Cortex of kidney (tissue), 1 donor: ENCODE measurements at places on chromosomes 4 and X.

GRCh38 chrX:38754102-38754790 lies 47.0 kb upstream of the MID1IP1 start:
- no peak for DNase-seq

DNA sequence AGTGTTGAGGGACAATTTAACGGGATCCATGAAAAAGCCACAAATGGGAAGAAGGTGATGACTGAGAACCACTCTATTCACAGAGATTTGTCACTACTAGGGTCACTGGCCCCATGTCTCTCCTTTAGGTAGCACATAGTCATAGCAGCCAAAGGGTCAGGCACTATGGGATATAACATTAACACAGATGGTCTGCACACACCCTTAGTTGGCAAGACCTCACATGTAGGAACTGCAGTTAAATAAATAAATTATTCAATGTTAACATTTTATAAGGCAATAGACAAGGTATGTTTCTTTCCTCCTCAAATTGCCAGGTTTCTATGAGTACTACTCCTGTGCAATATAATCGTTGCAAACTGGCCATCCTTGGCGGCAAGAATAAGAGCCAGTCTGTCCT lies 10.9 kb downstream of the RASGEF1B start:
- DNase-seq = no peak

- no peak for DNase-seq
Measured at GRCh38 chrX:134932528-134933217, 58.1 kb upstream of the SMIM10 start.

- DNase-seq = no peak
Measured at GRCh38 chr4:153579872-153580271, 104.2 kb upstream of the TLR2 start.

DNA sequence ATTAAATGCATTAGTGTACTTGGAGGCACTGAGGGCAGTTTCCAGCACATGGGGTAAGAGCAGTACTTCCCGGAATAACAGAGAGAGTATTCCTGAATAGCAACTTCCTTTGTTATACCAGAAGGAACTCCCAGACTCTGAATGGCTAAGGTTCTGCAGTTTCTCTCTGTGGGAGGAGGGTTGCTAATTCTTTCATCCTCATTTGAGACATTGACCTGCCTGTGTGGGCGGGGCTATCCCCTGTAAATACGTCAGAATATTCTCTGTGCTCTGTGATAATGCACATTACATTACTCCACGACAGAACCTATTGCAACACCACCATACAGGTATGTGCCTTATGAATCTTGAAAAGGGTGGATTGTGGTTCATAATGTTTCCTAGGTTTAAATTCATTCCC lies 52.7 kb downstream of the SPINK2 start:
- no peak for DNase-seq

DNA sequence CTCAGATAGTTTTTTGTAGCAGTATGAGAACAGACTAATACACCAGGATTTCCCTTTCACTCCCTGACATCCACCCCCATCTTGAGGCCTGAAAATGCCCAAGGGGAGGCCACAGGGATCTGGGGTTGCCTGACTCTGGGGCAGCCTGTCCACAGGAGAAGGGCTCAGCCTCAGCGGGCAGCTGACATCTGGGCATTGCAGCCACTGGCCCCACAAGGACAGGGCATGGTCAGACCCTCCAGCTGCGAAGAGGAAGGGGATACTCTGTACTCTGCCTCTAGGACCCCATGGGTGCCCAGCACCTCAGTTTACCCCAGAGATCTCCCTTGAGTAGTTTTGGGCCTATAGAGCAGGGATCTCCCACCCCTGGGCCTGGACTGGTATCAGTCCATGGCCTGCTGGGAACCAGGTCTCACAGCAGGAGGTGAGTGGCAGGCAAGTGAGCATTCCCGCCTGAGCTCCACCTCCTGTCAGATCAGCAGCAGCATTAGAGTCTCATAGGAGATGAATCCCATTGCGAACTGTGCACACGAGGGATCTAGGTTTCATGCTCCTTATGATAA lies 138.9 kb downstream of the HMX1 start:
- DNase-seq = no peak

DNA sequence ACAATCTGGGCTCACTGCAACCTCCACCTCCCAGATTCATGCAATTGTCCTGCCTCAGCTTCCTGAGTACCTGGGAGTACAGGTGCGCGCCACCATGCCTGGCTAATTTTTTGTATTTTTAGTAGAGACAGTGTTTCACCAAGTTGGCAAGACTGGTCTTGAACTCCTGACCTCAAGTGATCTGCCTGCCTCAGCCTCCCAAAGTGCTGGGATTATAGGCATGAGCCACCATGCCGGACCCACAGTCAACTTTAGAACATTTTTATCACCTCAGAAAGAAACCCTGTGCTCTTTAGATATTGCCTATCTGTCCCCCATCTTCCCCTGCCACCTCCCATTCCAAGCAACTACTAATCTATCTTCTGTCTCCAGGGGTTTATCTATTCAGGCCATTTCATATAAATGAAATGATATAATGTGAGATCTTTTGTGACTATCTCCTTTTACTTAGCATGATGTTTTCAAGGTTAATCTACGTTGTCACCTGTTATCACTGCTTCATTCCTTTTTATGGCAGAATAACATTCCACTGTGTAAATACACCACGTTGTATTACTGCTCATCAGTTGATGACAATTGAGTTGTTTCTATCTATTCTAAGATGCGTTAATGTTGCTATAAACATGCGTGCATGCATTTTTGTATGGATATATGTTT lies 44.3 kb upstream of the GALNT7 start:
- no peak for DNase-seq

GRCh38 chr4:6390356-6390755 lies 82.1 kb downstream of the PPP2R2C start:
- no peak for DNase-seq

DNA sequence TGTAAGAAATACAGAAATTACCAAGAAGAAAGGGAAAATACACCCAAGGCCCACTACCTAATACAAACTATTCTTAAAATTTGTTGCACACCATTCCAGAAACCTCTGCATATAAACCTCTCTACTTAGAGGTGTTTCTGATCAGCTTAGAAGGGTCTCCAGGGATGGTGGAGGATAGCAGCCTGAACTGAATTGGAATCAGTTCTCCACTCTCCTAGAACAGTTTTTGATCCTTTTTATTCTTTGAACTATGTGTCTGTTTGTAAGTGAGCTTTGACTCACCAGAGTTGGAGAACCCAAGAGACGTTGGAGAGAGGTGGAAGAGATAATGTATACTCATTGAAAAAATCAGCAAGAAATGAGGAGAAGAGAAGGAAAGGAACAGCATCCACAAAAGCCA lies 96.6 kb upstream of the OTUD4 start:
- no peak for DNase-seq

DNA sequence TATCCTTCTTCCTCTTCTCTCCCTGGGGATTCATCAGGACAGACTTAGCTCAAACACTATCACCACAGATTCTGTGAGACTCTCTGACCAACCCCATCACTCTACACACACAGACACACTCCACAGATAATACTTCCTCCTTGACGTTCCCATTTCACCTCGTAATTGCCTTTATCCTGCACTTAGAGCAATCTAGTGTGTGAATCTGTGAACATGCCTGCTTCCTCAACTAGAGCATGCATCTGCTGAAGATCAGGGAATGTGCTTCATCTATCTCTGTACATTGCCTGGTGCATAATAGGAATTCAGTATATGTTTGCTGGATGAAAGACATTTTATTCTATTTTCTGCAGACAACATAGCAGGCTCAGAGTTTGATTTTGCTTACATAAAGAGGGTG lies 25.1 kb upstream of the HS6ST2 start:
- DNase-seq = no peak

DNA sequence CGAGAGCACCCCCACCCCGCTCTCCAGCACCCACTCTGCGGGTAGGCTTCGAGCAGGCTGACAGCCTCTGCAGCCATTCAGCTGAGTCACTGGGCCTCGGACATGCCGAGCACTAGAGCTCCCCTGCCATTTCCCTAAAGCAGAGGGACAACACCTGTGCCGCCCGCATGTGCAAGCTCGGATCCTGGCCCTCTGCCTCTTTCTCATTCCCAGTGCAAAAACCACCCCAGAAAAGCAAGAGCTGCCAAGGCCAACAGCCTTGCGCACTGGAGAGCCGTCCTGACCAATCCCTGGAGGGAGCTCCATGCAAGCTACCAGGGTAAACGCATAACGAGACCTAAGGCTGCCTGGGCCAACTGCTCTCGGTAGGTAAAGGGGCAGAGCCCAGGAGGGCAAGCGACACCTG lies 5.3 kb downstream of the HCFC1 start:
- no peak for DNase-seq

DNA sequence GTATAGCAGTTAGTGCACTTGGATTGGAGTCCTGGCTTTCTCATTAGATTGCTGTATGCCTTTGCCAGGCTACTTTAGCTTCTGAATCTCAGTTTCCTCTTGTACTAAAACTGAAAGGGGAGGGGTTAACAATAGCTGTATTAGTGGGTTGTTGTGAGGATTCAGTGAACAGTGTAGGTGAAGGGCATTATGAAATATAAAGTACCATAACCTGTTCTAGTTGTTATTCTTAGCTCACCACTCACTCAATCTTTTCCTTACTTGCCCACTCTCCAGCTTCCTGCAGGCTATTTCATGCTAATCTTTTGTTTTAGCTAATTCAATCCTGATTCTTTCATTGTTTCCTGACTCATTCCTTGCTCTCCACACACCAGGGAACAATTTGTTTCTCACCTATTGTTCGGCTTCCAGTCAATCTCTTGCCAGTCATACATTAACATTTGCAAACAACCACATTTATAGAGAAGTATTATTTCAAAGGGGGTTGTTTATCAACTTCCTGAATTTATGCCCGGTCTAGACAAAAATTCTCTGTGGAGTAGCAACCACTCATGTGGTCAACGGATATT lies 50.6 kb upstream of the EDA start:
- no peak for DNase-seq

DNA sequence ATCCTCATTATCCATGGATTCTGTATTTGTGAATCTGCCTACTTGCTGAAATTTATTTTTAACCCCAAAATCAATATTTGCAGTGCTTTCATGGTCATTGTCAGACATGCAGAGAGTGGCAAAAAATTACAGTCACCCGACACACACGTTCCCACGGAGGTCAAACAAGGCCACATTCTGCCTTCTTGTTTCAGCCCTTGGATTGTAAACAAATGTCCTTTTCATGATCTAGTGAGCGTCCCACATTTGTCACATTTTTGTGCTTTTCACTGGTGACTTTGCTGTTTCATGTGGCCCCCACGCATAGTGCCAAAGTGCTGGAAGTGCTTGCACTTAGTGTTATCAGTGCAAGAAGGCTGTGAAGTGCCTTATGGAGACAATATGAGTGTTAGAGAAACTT lies 45.0 kb downstream of the SOD3 start:
- no peak for DNase-seq

- no peak for DNase-seq
Measured at GRCh38 chr4:102825261-102826091, 1.9 kb downstream of the UBE2D3 start.

DNA sequence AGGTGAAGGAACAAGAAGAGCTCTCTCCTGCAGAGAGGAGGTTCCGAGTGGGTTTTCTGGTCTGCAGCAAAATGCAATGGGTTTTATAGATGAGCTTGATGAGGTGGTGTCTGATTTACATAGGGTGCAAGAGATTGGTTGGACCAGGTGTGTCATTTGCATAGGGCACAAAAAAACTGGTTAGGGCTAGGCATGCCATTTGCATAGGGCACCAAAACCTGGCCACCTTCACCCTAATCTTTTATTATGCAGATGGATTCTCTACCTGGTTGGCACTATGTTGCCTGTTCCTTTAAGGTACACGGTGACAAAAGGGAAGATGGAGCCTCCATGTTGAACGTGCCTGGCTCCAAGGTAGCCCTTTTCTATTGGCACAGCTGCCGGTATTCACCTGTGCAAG lies 94.5 kb upstream of the PRKX start:
- no peak for DNase-seq

DNA sequence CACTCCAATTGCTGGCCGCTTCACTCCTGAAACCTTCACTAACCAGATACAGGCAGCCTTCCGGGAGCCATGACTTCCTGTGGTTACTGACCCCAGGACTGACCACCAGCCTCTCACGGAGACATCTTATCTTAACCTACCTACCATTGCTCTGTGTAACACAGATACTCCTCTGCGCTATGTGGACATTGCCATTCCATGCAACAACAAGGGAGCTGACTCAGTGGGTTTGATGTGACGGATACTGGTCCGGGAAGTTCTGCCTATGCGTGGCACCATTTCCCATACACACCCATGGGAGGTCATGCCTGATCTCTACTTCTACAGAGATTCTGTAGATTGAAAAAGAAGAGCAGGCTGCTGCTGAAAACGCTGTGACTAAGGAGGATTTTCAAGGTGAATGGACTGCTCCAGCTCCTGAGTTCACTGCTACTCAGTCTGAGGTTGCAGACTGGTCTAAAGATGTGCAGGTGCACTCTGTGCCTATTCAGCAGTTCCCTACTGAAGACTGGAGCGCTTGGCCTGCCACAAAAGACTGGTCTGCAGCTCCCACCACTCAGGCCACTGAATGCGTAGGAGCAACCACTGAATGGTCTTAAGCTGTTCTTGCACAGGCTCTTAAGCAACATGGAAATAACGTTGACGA lies 35.8 kb upstream of the PRDM8 start:
- DNase-seq = no peak

DNA sequence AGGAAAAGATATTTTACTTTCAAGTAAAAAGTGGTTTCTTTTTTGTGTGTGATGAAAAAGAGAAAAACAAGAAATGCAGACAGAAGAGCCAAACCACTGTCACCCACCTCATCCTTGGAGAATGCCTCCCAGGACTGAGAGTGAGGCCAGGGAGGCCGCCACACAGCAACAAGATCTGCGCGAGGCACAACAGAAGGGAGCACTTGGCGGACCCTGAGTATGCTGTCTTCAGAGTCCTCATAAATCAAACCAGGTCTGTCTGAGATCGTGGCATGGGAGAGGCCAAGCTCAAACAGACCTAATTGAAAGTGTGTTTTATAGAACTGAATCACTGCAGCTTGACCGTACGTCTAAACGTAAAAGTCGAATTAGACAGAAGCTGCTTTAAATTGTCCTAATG lies 134.3 kb upstream of the VCX2 start:
- no peak for DNase-seq

DNA sequence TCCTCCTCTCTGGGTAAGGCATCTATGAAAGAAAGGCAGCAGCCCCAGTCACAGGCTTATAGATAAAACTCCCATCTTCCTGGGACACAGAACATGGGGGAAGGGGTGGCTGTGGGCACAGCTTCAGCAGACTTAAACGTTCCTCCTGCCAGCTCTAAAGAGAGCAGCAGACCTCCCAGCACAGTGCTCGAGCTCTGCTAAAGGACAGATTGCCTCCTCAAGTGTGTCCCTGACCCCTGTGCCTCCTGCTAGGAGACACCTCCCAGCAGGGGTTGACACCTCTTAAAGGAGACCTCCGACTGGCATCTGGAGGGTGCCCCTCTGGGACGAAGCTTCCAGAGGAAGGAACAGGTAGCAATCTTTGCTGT lies 89.9 kb downstream of the EFHC2 start:
- DNase-seq = no peak
